Kidney glomerular epithelial cell (primary cell): ENCODE measurements at places on chromosomes 12 and 14.

DNA sequence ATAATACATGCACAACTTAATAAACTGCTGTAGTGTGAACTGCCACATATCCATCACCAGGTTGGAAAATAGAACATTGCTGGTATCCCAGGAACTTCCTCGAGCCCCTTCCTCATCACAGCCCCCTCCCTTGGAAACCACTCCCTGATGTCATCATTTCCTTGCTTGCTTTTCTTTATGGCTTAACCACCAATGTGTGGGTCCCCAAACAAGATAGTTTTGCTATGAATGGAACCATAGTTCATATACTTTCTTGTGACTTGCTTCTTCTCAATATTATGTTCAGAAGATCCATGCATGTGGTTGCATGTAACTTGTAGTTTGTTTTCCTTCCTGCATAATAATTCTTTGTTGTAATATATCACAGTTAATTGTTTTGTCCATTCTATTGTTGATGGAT lies 8.9 kb upstream of the WNT5B start:
- DNase-seq, result no peak

- peak; percentile 88 for DNase-seq
These were observed at the start of gene SDSL for GRCh38 chr12:113422030-113422885. SDSL (plus strand) TSS chr12:113422380; CDS start chr12:113427983, 5,603 bp downstream.

- DNase-seq, result no peak
These were observed at the start of gene REM2 for GRCh38 chr14:22883173-22883976. REM2 (plus strand) TSS chr14:22883222; CDS start chr14:22883288, 66 bp downstream.

GRCh38 chr14:58216544-58216943 lies 16.6 kb downstream of the ACTR10 start:
- peak; percentile 36 for DNase-seq

- peak; percentile 98 for DNase-seq
These were observed 371.8 kb upstream of the PRICKLE1 start for GRCh38 chr12:42961395-42961794.

DNA sequence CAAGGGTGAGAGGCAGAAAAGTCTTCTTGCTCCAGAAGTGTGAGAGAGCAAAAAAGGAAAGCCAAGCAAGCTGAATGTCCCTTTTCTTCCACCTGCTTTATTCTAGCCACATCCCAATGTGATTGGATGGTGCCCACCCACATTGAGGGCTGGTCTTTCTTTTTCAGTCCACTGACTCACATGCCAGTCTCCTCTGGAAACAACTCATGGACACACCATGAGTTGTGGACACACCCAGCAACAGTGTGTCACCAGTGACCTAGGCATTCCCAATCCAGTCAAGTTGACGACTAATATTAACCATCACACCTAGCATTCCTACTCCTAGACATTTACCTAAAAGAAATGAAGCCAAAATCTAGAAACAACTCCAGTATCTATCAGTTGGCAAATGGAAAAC lies 7.2 kb upstream of the DICER1 start:
- no peak for DNase-seq

DNA sequence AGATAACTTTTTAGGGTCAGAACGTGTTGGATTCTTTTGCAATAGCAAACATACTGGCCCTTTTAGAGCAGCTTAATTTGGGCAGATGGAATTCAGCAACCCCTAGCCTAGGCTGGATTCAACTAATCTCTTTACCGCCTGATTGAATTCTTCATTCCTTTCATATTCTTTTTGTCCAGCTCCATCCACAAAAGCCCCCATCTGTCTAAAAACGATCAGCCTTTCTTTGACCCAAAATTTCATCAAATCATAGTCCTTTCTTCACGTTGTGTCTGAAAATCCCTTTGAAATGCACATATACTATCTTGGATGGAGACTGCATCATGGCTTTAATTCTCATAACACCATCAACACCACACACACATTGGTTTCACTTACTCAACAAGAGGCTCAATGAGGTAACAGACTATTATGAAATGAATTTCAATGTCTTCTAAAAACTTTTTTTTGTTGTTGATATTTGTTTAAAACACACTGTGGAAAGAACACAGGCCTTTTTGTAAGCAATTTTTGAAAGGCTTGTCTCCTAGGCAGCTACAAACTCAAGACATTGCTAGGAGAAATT lies 128.0 kb upstream of the EEA1 start:
- DNase-seq, result no peak

- DNase-seq, result no peak
These were observed 7.2 kb downstream of the DTD2 start for GRCh38 chr14:31449971-31450610.

DNA sequence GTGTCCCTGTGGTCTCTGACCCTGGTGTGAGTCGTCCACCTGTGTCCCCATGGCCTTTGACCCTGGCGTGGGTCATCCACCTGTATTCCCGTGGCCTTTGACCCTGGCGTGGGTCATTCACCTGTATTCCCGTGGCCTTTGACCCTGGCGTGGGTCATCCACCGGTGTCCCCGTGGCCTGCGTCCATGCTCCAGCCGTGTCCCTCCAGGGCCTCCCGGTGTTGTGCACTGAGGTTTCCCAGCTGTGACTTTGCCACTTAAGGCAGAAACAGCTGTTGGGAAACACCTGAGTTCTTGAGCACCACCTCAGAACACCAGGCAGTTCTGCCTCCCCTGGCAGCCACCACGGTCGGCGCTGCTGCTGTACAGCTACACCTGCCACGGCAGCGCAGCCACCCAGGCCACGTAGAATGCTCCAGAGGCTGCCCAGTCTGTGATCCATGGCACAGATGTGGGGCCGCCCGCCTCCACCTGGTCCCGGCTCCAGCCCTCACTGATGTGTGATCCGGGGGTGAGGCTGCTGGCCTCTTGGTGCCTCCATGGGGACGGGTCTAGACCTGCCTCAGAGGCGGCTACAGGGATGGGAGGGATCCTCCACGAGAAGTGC lies 69.1 kb upstream of the GALNT9 start:
- DNase-seq, result no peak

- DNase-seq, result no peak
These were observed 14.1 kb downstream of the SGPP1 start for GRCh38 chr14:63713764-63714163.

- DNase-seq, result no peak
These were observed 34.0 kb downstream of the CIT start for GRCh38 chr12:119843100-119843499.

DNA sequence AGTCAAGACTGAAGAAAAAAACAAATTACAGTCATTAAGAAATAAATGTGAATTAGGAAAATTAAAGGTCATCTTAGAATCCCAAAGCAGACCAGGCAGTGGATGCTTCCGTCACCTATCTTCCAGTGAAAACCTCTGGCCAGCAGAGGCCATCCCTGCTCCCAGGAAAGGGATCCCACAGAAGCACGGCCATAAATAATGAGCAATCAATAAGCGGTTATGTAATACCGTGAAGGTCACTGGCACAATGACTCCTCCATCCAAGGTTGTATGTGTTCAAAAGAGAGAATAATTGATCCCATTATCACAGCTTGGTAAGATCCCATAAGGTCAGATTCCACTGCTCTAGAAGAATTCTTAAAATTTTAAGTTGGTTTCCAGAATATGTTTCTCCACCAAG lies 85.7 kb downstream of the PPP2R5E start:
- no peak for DNase-seq

- DNase-seq, result no peak
These were observed 4.1 kb downstream of the TSHR start for GRCh38 chr14:80959496-80959895.

- no peak for DNase-seq
These were observed 200.1 kb downstream of the TMTC2 start for GRCh38 chr12:82886671-82887340.

GRCh38 chr12:78081590-78082314 lies 251.1 kb downstream of the NAV3 start:
- DNase-seq, result no peak

DNA sequence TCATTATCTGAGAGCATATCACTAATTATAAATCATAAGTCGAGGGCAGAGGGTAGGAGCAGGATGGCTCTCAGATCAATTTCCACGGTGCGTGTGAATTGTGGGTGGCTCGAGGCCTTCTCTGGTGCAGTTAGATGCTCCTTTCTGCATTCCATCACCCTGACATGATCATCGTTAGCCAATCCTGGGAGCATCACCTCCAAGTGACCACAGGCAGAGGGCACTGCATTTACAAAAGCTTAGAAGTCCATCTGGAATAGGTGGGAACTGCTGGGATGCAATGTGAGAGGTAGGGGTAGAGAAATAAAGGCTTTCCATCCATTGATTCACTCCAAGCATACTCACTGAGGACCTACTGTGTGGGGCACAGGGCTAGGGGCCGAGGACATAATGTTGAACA lies 538.2 kb upstream of the TBX3 start:
- no peak for DNase-seq

DNA sequence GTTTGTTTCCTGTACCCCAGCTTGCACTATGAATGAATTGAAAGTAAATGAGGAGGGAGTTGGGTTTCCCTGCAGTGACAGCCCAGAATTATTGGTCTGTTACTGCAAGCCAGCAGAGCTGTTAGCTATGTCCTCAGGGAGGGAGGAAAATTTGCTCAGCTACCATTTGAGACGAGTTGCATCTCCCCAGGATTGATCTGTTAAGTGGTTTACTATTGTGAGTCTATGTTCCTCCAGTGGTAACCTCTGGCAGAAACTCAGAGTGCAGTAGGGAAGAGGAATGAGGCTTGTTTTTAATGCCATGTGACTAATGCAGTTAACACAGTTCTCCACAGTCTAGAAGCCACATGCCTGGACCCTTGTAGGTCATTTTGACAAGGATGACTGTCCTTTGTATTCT lies 173.9 kb downstream of the SLC15A4 start:
- no peak for DNase-seq

DNA sequence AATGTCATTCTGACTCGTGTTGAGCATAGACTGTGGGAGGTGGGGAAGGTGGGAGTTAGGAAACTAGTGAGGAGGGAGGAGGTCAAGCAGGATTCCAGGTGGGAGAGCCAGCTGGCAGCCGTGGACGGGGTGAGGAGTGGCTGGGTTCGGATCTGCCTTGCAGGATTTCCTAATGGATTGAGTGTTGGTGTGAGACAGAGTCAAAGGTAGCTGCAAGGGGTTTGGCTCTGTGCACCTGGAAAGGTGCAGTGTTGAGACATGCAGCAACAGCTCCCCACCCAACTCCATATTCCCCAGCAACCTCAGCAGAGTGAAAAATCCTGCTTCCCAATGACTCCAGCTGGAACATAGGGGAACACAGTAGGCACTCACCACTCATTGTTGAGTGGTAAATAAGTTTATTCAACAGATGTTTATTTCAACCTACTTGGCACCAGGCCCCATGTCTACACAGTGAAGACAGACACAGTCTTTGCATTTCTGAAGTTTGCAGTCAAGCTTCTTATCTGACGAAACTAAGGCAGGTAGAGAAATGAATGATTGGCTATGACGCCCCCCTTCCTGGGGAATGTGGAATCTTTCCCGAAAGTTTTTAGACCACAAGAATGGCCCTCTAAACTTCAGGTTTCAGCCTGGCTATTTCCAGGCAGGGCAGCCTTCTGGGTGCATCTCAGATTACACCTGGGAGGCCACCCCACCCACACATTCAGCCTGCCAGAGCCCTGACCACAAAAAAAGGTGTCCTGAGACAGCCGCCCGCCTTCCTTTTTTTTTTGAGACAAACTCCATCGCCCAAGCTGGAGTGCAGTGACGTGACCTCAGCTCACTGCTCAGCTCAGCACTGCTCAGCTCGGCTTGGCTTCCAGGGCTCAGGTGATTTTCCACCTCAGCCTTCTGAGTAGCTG lies 37.9 kb upstream of the PLEKHG6 start:
- peak; percentile 61 for DNase-seq

DNA sequence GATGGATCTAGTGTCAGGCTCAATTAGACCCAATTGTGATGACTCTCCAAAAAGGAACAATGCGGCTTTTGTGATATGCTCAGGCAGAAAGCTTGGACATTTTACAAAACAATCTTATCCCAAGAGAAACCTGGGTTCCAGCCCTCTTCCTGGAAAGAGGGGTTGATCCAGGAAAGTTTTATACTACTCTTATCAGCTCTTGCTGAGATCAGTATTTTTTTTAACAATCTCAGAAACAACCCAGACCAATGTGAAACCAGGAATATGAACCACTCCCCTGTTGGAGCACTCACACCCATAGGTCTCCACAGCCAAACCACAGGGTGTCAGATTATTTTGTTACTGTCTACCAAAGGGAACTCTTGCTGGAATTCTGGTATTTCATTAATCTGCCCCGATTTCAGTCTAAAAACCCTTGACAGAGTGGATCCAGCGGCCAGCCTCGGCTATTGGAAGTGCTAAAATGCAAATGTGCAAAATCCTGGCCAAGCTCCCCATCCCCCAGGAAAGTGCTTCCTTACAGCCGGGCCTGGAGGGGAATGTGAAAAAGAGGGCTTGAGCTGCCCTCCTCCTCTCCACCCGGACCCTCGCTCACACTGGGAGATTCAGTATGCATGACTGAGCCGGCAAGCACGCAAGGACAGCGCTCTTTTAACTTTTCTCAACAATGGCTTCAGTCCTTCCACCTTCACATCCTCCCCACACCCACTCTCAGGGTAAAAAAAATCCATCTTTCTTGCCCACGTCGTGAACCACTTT lies 4.0 kb downstream of the FBXL14 start:
- no peak for DNase-seq

DNA sequence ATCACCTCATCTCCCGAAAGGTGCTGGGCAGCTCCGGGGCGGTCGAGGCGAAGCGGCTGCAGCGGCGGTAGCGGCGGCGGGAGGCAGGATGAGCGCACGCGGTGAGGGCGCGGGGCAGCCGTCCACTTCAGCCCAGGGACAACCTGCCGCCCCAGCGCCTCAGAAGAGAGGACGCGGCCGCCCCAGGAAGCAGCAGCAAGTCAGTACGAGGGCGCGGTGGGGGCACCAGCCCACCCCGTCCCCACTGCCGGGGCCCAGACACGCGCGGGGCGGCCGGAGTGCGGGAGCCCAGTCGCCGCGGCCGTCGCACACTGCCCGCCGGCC lies 862 bp downstream of the HMGA2 start:
- no peak for DNase-seq

DNA sequence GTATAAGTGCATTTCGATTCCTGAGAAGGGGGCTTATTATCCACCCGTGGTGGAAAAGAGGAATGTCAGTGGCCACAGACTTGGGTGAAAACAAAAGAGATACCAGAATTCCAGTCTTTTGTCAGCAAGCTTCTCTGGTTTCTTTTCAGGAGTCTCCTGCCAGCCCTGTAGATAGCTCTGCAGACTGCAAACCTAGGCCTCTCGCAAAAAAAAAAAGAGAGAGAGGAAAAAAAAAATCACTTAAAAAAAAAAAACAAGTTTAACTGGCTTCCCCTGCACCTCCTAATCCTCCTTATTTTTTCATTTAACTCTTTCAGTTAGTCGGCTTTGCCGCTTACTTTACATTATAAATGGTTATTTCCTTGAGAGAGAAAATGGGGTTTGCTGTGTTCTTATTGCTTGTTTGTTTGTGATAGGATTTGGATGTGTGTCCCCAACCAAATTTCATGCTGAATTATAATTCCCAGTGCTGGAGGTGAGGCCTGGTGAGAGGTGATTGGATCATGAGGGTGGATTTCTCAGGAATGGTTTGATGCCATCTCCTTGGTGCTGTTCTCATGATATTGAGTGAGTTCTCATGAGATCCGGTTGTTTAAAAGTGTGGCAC lies 170.0 kb downstream of the BCL11B start:
- DNase-seq, result no peak

GRCh38 chr14:32629236-32629635 lies 300.1 kb downstream of the AKAP6 start:
- DNase-seq, result no peak

GRCh38 chr14:23697680-23698079 lies 61.5 kb downstream of the DHRS2 start:
- DNase-seq, result no peak

GRCh38 chr12:108327621-108328344 lies 11.3 kb downstream of the CMKLR1 start:
- no peak for DNase-seq
